ENCODE measurements at places on chromosomes 5 and 9.
A peak's percentile ranks its signal among the peaks of the same experiment; 100 is the strongest.

DNA sequence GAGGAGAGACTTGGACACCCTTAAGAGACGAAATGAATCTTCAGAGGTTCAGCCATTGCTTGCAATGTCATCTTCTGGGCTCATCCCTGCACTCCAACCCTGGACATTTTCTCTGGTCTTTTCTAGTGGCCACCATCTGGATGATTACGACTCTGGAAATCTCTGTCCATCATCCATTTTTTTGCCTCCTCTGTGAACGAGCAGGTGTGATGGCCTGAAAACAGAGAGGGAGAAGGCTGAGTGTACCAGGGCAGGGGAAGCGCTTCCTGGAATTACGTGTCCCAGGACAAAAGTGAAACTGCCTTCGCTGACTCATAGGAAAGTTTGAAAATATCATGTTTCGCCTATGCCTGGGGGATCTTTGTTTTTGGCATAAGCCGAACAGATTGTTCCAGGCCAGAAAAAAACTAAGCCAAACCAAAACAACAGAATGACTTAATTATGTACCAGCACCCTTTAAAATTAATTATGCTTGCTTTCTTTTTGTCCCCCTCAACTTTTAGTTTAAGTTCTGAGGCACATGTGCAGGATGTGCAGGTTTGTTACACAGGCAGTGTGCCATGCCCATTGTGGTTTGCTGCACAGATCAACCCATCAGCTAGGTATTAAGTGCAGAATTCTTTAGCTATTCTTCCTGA lies 31.9 kb downstream of the ANKRD33B start:
- no peak for DNase-seq

- no peak for DNase-seq
Measured at GRCh38 chr9:84971571-84971970, 302.0 kb downstream of the NTRK2 start.

DNA sequence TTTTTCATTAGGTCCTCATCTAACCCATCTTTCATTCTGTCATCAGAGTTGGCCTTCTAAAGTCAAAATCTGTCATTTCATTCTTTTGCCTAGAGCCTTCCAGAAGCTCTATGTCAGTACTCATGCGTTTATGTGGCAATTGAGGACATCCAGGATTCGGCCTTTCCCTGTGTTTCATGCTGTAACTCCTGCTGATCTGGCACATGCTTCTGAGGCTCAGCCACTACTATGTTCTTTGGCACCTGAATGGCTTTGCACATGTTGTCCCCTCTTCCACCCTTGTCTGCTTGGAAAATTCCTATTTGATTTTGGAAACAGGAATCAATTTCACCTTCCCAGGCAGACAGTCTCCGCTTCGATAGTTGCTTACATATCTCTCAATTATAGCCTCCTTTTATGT lies 84.9 kb downstream of the GDNF start:
- no peak for DNase-seq

DNA sequence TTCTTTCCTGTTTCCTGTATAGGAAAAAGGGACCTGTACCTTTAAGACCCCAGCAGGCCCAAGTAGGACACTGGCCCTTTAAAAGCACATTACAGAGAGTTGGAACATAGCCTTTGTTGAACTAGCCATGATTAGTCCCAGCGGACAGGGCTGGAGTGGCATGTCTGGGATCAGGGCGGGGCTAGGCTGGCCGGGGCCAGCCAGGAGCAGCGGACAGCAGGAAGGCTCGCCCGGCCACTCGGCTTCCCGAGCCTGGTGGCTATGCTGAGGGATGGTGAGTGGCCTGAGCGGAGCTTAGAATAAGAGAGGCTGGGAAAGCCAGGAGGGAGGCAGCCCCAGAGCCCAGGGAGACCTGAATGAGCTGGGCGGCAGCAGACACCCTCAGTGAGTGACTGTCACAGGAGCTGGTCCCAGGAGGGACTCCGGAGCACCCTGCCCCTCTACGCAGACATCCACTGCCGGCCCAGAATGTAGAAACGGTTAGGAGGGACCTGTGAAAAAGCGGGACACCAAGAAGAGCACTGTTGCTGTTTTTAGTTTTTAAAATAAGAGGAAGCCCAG lies 92.1 kb downstream of the DAB2IP start:
- no peak for DNase-seq

DNA sequence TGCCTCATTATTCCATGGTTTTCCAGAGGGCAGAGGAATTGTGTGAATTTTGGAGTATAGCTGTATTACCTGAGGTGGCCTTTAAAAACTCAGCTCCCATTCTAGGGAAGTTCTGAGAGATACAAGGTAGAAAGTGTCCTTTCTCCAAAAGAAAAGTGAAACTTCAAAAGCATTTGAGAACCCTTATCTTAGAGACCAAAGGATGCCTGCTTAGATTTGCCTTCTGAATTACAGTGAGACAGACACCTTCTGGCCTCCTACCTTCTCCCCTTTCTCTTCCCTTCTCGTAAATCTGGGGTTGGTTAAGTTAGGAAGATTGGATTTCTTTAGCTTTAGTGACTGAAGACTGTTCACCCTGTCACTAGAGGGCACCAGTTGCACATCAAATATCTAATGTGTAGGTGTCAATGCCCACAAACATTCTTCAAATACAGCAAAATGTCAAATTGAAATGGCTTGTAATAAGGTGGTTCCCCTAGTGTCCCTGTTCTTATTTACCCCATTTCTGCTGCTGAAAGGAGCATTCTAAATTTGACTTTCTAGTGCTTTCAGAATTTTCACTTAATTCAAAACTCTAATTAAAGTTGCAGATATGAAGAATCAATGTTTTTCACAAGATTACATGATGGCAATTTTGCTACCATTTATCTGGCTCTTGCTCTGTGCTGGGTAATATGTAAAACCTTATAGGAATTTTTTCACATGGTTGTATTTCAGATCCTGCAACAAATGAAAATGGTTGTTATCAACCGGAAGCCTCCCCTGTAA lies 46.7 kb downstream of the PRRC1 start:
- peak; percentile 5 for DNase-seq

- DNase-seq, result no peak
Measured at GRCh38 chr9:7129391-7129790, 371.6 kb downstream of the KDM4C start.
